Right cardiac atrium (tissue), 5 donors: ENCODE measurements at places on chromosomes 13 and 19. TPM values are rescaled to one million over a fixed set of nuclear protein-coding genes. Genes with fewer than 3 reads are reported as not detected.

DNA sequence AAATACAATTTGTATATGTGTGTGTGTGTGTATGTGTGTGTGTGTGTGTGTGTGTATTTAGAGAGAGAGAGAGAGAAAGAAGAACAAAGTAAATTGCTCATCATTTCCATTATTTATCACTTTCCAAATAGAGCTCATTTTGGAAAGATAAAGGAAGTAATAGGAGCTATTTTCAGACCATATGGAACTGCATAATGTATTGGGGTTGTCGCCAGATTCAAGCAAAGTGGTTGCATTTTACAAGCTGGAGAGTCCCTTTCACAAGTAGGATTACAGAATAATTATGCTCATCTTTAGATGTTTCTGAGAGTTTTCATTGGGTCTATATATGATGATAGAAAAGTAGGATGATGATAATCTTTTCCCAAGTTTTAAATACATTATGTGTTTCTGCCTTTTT lies 842.7 kb upstream of the SLC10A2 start:
- DNase-seq, result no peak

MAMSTR gene
- 4.0 TPM for polyA plus RNA-seq

POSTN gene
- polyA plus RNA-seq, result 68.6 TPM

GRCh38 chr19:6772028-6772865 lies at the start of gene VAV1:
VAV1 (plus strand) TSS chr19:6772708; CDS start chr19:6772808, 100 bp downstream.
- peak; percentile 83 for DNase-seq

GRCh38 chr13:113666951-113667701 lies at the start of gene GRK1:
GRK1 (plus strand) TSS chr13:113667219; CDS start chr13:113667387, 168 bp downstream.
- peak; percentile 47 for DNase-seq
